ENCODE measurements at places on chromosomes 16 and 17.

- DNase-seq: no peak
Observed at GRCh38 chr16:86725401-86725800, 147.1 kb downstream of the FOXL1 start.

- DNase-seq: no peak
Observed at GRCh38 chr16:84817613-84818012, 2.2 kb upstream of the CRISPLD2 start.

GRCh38 chr17:41652461-41652970, 28.1 kb upstream of the KRT17 start:
- no peak for DNase-seq

- DNase-seq: no peak
Observed at GRCh38 chr16:85765211-85765610, 14.3 kb upstream of the C16orf74 start.

- no peak for DNase-seq
Observed at GRCh38 chr16:7303660-7304200, 28.9 kb upstream of the RBFOX1 start.

DNA sequence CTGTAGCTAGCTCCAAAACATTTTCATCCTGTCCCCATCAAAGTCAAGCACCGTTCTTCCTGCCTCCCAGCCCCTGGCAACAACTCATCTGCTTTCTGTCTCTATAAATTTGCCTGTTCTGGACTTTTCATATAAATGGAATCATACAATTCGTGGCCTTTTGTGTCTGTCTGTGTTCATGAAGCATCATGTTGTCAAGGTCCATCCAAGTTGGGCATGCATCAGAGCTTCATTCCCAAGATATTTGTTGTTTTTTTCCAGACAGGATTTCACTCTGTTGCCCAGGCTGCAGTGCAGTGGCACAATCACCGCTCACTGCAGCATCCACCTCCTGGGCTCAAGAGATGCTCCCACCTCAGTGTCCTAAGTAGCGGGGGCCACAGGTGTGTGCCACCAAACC, 5.9 kb downstream of the SLC5A10 start:
- DNase-seq: no peak

DNA sequence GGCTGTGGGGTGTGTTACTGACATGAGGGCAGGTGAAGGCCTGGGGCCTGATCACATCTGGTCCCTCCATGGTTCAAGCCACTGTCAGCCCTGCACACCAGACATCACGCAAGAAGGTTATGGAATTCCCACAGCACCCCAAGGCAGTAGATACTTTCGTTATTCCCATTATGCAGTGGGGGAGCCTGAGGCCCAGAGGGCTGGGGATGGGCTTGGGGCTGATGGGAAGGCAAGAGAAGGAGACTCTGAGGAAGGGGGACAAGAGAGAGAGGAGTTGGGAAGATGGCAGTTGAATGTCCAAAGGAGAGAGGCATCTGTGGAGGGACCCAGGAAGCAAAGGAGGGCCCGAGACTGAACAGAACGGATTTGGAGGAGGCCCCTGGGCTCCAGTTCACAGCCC, 34.7 kb downstream of the TRPV2 start:
- DNase-seq: no peak

DNA sequence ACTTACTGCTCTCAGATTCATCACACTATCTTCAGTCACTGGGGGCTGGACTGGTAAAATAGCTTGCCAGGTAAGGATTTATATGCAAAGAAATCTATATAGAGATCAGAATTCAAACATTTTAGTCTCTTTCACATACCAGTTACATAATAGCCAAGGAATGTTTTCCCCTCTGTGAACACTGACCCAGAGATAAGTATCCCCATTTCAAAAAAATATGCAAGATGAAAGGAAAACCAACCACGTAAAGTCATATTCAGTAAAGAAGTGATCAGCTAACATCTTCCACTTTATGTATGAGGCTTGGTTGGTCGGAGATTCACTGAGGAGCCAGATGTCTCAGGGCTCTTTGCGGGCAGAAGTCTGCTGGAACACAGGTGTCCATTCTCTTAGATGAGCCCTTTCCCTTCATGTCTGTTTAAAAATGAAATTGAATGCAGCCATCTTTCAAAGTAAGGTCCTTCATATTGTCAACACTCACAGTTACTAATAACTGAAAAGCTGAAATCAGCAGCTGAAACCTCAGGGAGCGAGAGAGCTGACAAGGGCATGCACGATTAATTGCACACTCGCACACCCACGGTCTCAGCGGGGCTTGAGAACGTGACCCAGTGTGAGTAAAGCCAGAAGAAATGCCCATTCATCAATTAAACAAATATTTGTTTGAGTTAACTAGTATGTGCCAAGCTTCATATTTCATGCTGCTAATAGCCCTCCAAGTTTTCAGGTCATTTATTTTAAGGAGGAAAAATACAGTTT, 161.2 kb downstream of the MRTFB start:
- peak; percentile 15 for DNase-seq

DNA sequence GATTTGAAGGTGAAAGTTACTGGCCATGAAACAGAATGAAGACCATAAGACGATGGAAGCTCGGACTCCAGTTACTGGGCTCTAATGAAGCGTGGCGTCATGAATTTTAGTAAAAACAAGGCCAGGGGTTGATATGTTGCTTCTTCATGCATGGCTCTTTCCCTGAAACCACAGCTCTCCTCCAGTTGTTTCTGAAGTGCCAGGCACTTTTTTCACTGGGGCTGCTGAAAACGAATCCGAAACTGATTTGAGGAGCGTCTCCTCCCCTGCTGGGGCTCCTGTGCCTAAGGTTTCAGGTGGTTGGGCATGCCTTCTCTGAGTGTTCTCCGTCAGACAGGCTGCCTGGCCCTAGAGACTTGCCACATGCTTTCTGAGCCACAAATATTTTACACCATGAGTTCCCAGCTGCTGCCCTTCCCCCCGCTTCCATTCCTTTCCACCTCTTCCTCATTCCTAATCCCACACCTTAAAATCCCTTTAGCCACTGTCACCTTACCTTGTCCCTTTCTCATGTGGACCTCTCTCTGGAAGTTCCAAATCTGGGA, 3.7 kb upstream of the MYL4 start:
- DNase-seq: no peak

- DNase-seq: no peak
Observed at GRCh38 chr17:18964018-18964351, 12.0 kb downstream of the SLC5A10 start.

DNA sequence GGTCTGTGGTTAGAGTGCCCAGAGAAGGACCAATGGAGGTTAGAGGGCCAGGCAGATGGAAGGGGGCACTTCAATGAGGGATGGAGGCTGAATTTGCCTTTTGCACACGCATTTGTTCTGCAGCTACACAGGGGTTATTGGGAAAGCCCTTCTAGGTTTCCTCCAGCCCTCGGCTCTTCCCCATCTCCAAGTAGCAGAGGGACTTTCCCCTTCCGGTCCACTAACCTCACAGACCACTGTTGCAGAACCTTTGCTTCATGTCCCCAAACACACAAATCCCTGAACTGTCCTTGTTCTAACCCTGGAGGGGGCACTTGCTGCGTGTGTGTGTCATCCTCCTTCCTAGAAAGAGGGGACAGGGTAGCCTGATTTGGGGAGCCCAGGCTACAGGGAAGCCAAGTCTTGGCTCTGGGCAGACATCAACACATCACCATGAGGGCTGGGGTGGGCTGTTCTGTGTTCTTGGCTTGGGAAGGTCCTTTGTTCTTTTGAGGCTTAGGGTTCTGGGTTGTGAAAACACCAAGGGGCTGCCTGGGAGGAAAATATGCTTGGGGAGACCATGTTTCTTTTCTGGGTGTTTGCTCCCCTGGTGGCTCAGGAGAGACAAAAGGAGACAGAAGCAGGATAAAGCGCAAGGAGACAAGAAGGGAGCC, 7.3 kb upstream of the NR1D1 start:
- no peak for DNase-seq

GRCh38 chr17:77107506-77108433, 33.0 kb upstream of the SEC14L1 start:
- DNase-seq: no peak

DNA sequence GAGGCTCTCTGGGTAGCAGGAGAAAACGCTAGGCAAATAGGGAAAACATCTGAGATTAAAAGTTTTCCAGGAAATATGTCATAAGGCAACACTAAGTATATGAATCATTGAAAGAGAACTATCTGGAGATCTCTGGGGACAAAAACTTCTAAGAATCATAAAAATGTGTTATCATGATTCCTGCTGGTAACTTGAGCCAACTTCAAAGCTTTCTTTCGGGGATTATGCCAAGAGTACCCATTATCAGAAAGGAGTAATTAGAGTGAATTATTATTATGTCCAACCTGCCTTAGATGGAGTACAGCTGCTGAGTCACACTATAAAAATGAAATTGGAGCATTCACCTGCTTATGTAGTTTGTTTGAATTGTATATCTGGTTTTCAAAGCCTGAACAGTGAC, 488.5 kb upstream of the SOX9 start:
- no peak for DNase-seq

GRCh38 chr17:49012769-49013255, 15.6 kb downstream of the IGF2BP1 start:
- peak; percentile 7 for DNase-seq

DNA sequence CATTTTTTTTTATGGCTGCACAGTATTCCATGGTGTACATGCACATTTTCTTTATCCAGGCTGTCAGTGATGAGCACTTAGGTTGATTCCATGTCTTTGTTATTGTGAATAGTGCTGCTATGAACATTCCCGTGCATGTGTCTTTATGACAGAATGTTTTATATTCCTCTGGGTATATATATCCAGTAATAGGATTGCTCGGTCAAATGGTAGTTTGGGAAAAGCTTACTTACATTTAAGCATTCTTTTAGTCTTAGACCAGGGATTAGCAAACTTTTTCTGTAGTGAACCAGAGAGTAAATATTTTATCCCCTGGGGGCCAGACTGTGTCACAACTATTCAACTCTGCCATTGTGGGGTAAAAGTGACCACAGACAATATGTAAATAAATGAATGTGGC, 40.2 kb downstream of the MED13 start:
- DNase-seq: no peak

- DNase-seq: no peak
Observed at GRCh38 chr16:72850853-72851252, 197.1 kb downstream of the ZFHX3 start.

DNA sequence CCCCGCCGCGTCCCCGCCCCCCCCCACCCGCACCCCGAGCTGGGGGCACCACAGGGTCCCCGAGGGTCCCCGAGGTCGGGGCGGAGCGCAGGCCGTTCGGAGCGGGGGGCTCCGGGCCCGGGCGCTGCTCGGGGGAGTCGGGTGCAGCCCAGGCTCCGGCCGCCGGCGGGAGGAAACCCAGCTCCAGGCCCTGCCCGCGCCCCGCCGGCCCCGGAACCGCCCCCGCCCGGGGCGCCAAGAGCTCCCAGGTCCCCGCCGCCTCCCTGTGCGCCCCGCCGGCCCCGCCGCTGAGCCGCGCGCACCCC, 33.2 kb upstream of the RPH3AL start:
- DNase-seq: no peak

GRCh38 chr16:74982256-74982655, 2.7 kb downstream of the WDR59 start:
- DNase-seq: no peak

GRCh38 chr17:79147746-79148506, 73.3 kb downstream of the ENGASE start:
- no peak for DNase-seq

DNA sequence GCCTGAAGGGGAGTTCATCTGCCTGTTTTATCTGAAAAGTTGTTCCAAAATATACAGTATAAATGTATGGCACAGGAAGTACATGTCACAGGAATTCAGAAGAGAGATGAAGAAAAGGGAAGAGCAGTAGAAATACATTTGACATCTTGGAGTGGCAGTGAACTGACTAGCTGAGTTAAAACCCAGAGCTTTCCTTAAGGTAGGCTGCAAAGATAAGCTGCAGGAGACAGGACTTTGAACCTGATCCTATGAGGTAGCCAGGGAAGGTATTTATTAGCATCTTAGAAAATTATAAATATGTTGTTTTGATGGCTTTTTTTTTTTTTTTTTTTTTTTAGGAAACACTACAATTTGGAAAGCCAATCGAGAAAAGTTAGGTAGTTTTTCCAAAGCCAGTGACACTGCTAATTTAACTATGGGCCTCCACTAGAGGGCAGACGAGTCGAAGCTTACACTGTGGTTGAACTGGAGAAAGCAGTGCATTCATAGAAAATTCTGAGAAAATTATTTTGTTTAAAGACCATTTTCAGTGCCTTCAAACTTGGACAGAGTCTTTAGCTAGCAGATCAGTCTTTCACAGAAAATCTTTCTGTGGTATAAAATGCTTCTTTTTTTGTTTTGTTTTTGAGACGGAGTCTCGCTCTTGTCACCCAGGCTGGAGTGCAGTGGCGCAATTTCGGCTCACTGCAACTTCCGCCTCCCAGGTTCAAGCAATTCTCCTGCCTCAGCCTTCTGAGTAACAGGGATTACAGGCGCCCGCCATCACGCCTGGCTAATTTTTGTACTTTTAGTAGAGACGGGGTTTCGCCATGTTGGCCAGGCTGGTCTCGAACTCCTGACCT, 122.3 kb downstream of the SSH2 start:
- peak; percentile 41 for DNase-seq

GRCh38 chr16:57308041-57308440, 23.6 kb upstream of the PLLP start:
- DNase-seq: no peak

DNA sequence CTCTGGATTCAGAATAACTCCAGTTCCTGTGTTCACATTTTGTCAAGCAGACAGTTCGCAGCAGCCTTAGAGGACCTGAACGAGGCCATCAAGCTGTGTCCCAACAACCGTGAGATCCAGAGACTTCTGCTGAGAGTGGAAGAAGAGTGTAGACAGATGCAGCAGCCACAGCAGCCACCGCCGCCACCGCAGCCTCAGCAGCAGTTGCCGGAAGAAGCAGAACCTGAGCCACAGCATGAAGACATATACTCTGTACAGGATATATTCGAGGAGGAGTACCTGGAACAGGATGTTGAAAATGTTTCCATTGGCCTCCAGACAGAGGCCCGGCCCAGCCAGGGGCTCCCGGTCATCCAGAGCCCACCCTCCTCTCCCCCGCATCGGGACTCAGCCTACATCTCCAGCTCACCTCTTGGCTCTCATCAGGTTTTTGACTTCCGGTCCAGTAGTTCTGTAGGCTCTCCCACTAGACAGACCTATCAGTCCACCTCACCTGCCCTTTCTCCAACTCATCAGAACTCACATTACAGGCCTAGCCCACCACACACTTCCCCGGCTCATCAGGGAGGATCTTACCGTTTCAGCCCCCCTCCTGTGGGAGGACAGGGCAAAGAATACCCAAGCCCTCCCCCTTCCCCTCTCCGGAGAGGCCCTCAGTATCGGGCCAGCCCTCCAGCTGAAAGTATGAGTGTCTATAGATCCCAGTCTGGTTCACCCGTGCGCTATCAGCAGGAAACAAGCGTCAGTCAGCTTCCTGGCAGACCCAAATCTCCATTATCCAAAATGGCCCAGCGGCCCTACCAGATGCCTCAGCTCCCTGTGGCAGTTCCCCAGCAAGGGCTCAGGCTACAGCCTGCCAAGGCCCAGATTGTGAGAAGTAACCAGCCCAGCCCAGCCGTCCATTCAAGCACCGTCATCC, 25.9 kb downstream of the CYB561 start:
- no peak for DNase-seq

DNA sequence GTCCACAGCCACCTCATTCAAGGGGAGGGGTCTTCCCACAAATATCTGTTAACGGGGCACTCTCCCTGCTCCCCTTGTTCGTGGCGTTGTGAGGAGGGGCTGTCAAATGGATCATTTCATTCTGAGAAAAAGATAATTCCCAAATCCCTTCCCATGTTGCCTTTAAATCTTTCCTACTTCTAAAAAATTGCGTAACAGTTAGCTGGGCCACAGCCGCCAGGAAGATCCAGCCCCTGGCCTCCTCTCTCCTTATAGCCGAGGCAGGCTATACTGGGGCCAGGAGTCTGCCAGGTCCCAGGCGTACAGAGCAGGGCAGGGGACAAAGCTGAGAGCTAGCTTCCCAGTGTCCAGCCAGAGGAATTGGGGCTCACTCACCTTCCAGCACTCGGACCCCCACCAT, 430 bp downstream of the C16orf89 start:
- no peak for DNase-seq

All from progenitor cell of endocrine pancreas (in vitro differentiated cells).